Tibial nerve (tissue), 4 donors: ENCODE measurements at places on chromosomes 5 and 9.

GRCh38 chr9:88645172-88645878 is 110.3 kb downstream of the NXNL2 start:
- no peak for DNase-seq

DNA sequence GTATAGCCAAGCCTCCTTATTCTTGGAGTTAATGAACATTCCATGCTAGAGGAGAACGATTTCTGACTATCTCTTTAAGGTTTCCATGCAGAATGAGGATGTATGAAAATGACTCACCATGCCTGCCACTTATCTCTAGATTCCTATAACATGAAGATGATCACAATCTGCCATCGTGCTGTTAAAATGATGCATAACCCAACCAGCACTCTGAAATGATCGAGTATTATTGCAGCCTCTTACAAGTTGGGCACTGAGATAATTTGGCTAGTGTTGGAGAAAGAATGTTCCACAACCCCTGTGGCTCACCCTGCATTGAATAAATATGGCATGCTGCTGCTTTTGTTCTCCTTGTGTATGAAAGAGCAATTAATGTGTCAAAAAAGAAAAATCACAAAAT is 1143.6 kb upstream of the WWC1 start:
- DNase-seq: no peak

- no peak for DNase-seq
Observed at GRCh38 chr9:137320555-137321384, 18.7 kb upstream of the NRARP start.

DNA sequence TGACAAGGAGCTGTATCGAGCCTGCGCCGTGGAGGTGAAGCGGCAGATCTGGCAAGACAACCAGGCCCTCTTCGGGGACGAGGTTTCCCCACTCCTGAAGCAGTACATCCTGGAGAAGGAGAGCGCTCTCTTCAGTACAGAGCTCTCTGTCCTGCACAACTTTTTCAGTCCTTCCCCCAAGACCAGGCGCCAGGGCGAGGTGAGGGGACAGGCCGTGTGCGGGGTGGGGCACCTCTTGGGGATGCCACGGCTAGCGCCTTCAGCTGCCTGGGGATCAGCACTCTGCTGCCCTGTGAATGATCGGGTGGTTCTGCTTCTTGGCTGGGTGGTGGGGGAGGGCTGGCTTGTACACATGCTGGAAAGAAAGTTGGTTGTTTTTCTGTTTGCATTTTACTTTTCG is 1.7 kb downstream of the NELFB start:
- DNase-seq: no peak

DNA sequence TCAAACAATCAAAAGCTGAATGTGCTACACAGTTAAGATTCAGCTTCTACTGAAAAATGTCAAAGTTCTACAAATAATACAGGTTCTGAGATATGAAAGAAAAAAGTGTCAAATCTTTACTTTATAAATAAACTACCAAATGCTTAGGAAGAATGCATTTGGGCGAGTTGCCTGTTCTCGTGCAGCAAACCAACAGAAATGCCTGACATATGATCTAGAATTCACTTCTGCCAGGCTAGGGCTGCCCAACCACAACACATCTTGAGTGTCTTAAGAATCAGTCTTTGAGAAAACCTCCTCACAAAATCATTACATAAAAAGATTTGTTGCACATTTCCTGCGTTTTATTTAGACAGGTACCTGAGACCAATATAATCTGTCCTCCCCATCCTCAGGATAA is 42.2 kb downstream of the ANKH start:
- no peak for DNase-seq

DNA sequence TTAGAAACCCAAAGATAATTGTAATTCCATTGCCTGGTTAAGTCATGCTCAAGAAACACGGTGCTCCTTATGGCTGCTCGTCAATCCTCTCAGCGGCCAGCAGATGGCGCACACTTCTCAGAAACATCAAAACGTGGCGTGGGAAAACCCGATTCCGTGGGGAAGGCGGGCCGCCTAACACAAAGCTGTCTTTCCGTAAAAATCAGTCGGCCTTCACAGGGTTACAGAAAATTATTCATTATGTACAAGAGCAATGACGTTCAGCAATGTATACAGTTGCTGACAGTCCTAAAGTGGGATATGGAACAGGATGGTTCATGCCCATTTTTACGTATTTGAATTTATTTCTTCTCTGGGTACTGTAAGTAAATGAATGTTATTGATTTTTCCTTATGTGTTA is 83.5 kb downstream of the PDE4D start:
- peak; percentile 59 for DNase-seq
